Stimulated activated CD4-positive, alpha-beta T cell treated with anti-CD3 and anti-CD28 coated beads, Interleukin-1b, Interleukin-23, amount 100 ng/mL, for 1 hour (primary cell): ENCODE measurements at places on chromosomes 6 and 20.

GRCh38 chr20:50371878-50372769 is 138.1 kb upstream of the PTPN1 start:
- no peak for DNase-seq

- DNase-seq = no peak
Measured at GRCh38 chr20:52076164-52076563, 115.4 kb downstream of the ZFP64 start.

DNA sequence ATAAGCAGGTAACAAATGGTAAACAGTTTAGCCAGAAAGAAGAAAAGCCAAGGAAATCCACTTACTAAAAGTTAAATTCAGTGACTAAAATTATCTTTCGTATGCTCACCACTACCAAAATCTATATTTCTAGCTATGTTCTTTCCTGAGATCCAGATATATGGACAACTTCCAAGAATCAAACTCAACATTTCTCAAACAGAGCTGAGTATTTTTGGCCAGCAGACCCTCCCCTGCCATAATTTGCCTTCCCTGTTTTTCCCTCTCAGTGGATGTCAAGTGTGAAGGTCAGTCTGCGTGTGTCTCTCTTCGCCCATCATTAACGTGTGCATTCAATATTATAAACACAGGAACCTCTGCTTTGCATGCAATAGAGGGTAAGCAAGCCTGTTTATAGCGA is 42.0 kb downstream of the PRKN start:
- DNase-seq = no peak

- DNase-seq = no peak
Measured at GRCh38 chr6:85482206-85482904, 32.5 kb downstream of the NT5E start.

DNA sequence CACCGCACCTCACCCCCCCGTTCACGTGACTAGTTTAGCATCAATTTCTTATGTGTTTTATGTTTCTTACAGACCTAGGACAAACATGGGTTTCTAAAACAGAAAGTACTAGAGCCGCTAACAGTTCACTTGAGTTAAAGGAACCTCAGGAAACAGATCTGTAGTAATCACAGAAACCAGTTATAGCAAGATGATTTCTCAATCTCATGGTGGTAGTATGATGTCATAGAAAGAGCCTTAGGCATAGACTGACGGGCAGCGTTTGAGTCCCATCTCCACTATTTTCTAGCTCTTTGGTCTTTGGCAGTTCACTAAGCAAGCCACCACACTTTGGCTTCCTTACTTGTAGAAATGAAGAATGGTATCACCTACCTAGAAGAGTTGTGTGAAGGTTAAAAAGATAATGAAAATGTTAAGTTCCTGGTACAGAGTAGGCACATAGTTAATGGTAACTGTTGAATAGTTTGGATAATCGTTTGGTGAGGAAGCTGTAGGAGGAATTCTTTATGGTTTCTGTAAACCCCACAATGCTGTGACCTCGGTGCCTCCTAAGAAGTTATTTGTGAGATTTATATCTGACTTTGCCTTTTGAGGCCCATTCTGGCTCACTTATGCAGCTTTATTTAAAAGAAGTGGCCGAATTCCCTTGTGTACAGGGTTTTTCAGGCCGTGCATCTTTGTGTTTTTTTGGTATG is 21.3 kb downstream of the CTNNBL1 start:
- no peak for DNase-seq
